ENCODE measurements at places on chromosomes 1 and 21.

DNA sequence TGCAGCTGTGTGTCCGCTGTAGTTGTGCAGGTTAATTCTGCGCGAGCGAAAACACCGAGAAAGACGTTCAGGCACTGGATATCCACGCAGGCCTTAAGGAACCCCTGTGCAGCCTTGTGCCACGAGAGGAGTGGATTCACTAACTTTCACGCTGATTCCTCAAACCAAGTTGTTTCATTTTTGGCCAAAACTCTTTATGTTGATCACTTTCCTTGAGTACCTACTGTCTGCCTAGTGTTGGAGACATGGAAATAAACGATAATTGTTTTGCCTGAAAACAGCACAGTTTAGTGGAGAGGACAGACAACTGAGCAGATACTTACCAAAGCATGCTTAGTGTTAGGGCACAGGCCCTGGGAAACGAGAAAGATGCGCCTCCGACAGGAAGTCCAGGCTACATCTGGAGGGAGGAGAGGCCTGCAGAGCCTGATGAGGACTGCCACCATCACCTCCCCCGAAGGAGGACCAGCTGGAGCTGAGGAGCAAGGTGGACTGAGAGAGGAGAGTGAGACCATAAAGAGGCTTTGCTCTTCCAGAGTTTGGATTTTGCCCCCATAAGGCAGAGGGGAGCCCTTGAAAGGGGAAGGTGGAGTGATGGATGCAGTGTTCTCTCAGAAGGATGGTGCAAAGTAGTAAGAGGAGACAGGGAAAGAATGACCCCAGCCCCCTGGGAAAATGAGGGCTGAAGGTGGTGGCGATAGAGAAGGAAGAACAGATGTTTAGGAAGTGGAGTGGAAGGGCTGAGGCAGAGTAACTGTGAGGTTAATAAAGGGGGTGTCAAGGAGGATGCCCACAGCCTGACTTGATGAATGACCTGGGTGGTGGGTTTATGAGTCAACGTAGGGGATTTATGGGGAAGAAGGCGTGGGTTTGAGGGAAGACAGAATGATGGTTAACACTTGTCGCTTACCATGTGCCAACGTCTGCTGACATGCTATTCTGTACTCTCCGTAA, 956 bp upstream of the SCAF4 start:
- DNase-seq: no peak

DNA sequence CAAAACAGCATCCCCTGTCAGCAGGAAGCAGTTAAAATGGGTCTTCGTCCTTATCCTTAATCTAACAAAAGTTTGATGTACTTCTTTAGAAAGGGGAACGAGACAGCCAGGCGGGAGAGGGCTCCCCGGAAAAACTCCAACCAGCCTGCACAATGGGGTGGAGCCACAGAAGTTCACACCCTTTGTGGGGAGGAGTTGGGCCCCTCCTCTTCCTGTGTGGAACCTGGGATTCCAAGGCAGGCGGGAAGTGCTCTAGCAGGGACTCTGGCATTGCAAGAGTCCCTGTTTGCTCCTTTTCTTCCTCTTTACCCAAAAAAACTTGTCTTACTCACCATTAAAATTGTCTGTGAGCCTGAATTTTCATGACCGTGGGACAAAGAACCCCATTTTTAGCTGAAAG, 47.7 kb downstream of the FCRL5 start:
- no peak for DNase-seq

DNA sequence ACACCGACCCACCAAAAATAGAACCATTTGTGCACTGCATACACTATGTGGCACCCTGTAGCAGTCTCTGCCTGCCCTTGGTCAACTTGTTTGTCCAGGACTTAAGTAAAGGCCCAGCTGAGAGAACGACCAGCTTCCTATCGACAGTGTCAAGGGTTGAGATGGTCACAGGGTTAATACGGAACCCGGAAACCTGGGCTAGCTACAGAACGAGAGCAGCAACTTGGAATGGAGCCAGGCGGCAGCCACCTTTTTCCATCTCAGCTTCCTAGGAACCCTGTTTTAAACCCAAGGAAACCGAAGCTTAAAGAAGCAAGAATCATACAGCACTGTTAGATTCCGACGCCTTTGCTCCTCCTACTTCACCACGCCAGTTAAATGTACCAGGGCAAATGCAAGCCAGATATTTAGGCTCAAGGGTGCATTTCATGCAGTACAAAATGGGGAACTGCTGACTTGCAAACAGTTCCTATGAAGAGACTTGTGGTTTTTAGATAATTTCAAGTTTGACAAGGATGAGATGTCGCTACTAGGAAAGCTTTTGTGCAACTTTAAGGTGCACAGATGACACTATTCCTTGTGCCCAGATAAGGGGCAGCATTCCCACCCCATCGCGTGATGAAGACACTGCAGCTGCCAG, 35.5 kb downstream of the SLC66A1 start:
- DNase-seq: no peak

GRCh38 chr21:36052860-36053714, 7.2 kb downstream of the SETD4 start:
- DNase-seq: no peak

DNA sequence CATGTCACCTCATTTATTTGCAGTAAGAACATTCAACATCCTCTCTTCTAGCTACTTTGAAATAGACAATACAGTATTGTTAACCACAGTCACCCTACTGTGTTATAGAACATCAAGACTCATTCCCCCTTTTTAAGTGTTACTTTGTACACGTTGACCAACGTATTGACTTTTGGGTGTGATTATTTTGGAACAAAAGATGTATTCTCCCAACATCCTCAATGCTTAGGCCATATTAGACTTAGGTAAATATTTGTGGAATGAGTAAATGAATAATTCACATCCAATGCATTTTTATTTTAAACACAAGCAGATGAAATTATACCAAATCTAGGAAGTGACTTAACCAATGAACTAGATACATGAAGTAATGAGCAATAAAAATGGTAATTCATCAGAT, 296.6 kb downstream of the CHRM3 start:
- DNase-seq: no peak

DNA sequence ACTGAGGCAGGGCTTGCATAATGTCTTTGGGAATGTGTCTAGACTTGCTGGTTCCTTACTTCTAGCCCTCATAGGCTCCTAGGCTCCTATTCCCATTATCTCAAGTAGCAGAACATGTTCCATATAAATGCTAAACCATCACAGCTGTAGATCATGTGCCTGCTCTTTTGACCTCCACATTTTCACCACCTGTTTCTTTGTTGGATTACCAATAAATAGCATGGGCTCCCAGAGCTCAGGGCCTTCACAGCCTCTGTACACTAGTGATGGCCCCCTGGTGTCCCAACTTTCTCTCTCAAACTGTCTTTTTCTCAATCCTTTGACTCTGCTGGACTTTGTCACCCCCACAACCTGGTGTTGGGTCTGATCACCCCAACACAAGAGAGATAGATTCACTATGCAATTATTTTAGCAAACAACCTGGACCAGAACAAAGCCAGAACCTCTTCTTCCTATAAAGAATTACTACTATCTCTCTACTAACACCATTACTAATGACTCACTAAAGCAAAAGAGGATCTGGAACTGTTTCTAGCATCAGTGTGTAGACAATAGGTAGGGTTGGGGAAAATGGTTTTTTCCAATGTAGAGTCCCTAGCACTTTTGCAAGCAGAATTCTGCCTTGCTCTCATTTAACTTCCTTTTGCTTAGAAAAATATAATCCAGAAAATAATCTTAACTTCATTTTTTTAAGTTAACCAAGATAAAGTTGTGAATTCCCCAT, 51.7 kb downstream of the WLS start:
- DNase-seq: no peak

- DNase-seq: no peak
Observed at GRCh38 chr1:41764656-41765055, 154.1 kb downstream of the HIVEP3 start.

DNA sequence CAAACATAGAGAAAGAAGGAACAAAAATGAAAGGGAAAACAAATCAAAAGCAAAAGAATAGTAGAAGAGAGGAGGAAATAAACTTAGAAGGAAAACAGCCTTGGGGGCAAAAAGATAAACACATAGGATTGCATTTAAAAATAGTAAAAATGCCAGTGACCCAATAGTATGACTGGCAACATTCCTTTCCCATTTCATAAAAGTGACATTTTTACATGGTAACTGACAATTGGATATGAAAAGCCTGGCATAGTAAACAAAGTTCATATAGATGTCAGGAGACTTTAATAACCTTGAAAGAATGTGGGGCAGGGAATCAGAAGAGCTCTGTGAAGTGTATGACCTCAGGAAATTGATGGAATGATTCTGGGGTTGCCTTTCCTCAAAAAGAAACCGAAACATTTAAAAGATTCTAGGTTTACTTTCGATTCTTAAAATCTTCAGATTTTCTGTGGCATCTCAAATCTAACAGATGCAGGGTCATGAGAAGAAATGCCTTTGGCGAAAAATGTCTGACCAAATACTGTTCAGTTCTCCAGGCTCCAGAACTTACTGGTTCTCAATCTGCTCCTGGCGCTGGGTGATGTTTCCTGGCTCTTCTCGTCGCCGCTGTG, 33.7 kb downstream of the SPTA1 start:
- DNase-seq: no peak

- DNase-seq: no peak
Observed at GRCh38 chr21:44090325-44090724, 16.9 kb upstream of the PWP2 start.

DNA sequence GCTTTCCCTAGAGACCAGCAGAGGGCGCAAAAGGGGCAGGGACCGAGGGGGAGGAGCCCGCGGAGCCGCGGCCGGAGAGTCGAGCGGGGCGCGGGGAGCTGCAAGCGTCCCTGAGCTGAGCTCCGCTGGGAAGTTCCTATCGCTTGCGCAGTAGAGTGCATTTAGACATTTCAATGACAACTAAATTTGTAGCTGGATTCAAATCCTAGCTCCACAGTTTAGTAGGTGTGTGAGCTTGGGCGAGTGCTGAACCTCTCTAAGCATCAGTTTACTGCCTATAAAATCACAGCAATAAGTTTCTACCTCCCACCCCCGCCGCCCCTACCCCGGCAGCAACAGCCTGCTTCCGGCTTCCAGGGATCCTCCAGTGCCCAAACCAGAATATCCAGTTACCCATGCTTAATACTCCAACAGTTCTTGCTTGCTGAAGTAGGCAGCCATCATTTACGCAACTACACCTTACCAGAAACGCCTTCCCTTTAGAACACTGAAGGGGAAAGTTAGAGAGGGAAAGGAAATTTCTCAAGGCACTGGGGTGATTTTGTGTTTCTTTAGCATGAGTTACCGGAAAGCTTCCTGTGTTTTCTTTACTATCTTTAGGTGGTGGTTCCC, 9.1 kb downstream of the TLR5 start:
- peak; percentile 92 for DNase-seq

GRCh38 chr1:95793893-95794292, 559.9 kb downstream of the RWDD3 start:
- DNase-seq: peak; percentile 9

- peak; percentile 79 for DNase-seq
Observed at GRCh38 chr1:21508580-21509350, 458 bp upstream of the ALPL start.

DNA sequence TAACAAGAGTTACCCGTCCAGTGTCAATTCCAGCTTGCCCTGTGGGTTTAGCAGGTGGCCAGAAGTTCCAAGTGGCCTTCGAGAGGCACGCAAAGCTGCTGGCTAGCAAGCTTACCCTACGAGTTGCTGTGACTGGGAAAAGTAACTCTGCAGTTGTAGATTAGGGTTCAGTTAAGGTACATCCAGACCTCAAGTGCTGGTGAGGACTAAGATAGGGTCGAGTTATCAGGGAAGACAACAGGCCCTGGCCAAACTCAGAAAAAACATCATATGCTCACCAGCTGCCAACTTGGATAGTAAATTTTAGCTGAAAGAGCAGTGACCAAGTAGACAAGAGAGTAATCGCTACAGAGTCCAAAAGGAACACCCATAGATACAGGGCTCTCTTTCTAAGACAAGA, 27.7 kb upstream of the LRRC7 start:
- DNase-seq: no peak

GRCh38 chr1:243461700-243462099, 205.9 kb downstream of the SDCCAG8 start:
- no peak for DNase-seq

- DNase-seq: no peak
Observed at GRCh38 chr1:154342836-154343472, 17.6 kb downstream of the ATP8B2 start.

DNA sequence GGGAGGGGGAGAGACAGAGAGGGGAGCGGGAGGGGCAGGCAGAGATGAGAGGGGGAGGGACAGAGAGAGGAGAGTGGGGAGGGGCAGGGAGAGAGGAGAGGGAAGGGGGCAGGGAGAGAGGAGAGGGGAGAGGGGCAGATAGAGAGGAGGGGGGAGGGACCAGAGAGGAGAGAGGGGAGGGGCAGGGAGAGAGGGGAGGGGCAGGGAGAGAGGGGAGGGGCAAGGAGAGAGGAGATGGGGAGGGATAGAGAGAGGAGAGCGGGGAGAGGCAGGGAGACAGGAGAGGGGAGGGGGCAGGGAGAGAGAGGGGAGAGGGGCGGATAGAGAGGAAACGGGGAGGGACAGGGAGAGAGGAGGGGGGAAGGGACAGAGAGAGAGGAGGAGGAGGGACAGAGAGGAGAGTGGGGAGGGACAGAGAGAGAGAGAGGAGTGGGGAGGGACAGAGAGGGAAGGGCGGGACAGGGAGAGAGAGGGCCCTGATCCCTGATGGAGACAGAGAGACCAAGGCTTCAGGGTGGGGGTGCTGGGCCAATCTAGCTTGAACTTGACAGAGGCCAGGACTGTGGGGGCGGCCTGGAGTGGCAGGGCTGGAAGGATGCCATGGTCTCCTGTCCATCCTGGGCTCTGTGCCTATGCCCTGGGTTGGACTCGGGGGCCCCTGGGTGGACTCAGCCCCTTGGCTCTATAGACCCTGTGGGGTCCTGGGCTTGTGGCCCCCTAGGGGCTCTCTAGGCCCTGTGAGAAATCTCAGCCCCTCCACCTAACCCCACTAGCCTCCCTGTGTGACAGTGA, 43.6 kb downstream of the DMRTB1 start:
- no peak for DNase-seq

Data from Calu3 (cell line).